ENCODE measurements at places on chromosomes 7 and 10.

GRCh38 chr7:157224627-157225026, 85.9 kb downstream of the UBE3C start:
- peak; percentile 38 for DNase-seq

GRCh38 chr7:42045961-42046360, 191.0 kb downstream of the GLI3 start:
- no peak for DNase-seq

DNA sequence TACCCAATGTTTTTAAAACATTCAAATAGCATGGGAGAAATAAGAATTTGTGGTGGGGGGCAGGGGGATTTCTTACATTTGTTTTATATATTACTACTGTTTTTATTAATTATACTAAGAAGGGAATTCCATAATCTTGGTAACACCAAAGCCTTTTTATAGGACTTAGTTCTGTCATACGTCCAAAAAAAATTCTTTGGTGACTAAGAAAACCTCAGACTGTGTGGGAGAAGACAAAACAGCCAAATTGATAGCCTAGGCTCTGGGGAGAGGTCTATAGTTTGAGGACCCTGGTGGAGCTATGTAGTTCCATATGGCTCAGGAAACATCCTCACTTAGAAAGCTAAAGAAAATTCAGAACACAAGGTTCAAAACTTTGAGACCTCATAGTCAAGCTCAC, 23.4 kb downstream of the ACSM6 start:
- no peak for DNase-seq

DNA sequence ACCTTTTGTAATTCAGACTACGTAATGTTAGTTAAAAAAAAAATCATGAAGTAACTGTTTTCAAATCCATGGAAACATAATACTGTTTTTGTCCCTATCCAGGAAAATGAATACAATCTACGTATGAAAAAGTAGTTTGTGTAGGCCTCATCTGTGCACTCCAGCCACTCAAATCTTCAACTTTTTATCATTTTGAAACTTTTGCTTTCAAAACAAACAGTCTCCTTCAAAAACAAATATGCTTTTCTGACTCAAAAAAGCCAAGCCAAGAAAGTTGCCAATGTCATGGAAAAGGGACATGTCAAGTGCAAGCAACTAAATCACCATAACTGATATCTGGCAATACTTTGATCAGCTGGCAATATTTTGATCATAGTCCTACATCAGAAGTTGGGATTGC, 13.1 kb downstream of the THNSL1 start:
- no peak for DNase-seq

DNA sequence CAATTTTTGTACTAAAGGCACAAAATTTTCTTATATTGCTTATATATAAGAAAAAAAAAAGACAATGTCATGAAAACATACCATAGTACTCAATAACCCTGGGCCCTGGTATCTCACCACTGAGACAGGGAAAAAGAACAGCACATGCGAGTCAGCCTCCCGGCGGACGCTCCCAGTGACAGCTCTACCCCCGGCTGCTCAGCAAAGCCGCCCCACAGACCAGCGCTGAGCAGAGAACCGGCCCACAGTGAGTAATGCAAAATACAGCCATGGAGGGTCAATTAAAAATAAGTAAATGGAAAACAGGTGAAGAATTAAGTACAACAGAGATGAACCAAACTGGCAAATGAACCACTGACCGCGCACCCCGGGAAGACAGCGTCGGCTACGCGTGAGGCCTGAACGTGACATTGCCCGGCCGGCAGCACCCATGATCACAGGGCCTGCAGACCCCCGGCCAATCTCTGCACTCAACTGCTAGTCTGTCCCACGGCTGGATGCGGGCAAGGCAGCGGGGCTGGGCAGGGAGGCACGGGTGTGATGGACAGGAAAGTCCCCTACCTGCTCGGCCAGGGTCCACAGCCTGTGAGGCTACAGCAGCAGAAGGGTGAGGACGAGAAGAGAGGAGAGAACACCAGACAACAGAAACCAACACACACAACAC, 175.9 kb downstream of the ZMYND11 start:
- DNase-seq = peak; percentile 30

DNA sequence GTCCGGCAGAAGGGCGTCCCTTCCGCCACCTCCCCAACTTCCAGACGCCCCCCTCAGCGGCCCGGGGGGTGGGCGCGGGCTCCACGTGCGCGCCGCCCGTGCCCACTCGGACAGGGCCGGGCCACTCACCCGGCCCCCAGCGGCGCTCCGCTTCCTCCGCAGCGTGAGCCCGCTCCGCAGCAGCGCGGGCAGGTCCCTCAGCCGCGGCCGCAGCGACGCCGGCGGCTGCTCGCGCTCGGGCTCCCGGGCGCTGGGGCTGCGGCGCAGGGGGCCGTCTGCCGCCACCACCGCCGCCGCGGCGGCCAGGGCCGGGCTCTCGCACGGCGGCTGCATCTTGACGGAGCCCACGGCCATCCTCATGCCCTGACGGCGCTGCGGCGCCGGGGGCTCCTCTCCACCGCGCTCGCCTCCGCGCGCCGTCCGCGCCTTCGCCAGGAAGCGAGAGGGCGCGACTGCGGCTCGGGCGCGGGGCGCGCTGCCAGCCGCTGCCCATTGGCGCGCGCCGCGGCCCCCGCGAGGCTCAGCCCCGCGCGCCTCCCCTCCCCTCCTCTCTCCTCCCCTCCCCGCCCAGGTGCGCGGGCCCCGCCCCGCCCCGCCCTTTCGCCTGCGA, at the start of gene RAPGEF5:
RAPGEF5 (minus strand) TSS at position 454 of the 610 bp plus-strand sequence; CDS start at position 360, 94 bp downstream.
- no peak for DNase-seq

GRCh38 chr7:151272405-151272804, 23.9 kb upstream of the SMARCD3 start:
- DNase-seq = no peak

DNA sequence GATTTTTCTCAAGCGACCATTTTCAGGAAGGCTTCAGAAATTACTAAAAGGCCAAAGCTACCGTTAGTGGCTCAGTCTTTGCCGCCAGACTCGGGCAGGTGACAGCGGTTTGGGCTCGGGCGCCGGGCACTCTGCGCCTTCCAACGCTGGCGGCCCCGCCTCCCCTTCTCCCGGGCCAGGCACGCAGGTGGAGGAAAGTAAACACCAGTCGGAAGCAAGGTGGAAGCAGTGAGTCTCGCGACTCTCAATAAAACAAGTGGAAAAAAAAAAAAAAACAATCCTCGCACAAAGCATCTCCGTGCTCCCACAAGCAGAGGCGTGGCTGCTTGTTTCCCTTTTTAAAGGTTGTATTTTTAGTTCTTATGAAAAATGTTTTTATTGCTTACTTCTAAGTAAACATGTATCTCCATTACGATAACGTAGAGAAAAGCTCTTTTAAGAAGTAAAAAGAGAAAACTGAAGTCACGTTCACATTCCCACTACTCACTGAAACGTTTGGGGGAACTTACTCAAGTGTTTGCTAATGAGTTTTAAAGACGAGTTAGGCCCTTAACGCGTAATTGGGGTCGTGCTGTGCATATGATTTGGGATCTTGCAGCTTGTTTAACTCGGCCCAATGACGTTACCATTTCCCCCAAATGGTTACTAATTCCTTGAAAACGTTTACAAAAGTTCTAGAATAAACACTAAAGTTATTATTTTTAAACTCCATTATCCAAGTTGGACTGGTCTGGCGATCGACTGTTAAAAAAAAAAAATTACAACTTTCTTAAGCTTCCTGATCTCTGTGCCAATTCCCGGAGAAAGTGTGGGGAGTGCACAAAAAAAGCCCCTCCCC, 864 bp downstream of the CDCA7L start:
- peak; percentile 70 for DNase-seq

DNA sequence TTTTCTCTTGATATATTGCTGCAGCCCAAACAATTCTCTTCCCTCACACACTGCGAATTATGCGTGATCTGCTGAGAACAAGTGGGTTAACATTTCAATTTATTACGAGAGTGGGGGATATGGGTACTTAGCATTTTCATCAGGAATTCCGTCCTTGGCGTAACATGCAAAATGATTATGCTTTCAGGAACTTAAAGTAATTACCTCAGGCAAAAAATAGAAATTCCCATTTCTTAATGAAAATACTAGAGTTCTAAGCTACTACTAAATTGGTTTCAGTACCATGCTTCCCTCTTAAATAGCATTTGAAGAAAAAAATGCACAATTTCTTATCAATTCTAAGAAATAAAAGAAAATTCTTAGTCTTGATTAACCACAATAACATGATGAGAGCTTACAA, 213.5 kb downstream of the GPAM start:
- no peak for DNase-seq

DNA sequence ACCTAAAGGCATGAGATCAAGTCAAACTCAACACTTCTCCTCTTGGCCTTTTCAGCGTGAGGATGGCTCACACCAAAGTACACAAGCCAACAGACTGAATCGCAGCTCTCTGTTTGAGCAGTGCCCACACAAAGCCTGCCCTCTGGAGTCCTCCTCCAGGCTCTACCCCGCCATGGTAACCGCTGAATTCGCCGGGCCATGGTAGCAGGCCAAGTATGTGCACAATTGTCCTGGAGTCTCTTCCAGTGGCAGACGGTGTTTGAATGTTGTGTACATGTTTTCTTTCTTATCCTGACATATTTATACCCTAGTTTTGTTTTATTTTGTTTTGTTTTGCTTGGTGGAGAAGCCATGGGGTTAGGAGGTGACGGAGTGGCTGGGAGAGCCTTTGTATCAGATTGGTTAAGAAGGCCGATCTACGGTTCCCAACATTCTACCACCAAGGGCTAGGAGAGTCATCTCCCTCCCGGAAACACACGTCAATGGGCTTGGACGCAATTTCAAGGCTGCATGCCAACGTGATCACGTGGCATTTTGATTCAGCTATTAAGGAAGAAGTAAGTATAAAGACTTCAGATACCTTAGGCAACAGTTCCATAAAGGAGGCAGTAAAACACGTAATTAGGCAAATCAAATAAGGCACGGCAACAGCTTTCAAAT, 12.1 kb upstream of the SHH start:
- DNase-seq = peak; percentile 18

DNA sequence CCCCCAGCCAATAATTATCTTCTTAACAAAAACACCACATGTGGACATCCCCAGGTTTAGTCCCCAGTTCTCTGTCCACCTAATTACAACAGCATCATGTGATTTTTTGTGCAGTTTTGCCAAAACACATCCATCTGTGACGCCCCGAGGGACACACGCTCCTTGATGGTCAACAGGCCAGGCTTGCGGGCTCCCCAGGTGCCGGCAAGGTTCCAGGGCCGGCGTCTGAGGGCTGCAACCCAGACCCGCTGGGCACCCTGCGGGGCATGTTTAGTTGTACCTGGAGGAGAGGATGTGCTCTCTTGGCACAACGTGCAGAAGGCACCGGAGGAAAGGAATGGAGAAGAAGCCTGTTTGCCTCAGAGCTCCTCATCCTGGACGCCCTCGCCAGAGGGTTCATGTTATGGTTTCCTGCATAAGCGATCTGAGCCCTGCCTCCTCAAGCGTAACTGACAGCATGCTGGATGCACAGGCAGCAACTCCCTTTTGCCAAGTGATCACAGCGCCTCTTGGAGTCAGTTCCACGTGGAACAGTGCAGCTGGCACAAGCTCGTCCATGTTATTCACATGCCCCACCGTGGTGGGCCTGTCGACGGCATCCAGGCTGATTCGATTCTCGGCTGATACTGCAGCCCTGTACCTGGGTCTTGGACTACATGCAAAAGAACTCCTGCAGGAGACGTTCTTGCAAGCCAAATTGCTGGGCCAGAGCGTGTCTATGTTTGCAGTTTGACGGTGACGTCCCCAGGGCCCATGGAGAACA, 41.6 kb downstream of the JAKMIP3 start:
- no peak for DNase-seq

DNA sequence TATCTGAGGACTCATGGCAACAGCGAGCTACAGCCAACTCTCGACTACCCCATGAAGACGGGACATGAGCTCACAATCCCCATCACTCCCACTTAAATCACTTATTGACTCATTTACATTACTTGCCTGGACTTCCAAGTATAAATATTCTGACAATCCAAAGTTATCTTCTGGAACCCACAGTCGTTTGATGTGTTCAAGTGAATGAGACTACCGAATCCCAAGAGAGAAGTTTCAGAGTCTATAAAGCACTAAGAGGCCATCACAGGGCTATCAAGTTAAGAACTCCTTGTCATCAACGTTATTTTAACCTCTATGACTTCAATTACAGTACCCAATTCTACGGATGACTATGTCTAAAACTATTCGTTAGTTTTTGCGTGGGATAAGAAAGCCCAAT, 11.5 kb upstream of the ANAPC16 start:
- no peak for DNase-seq

DNA sequence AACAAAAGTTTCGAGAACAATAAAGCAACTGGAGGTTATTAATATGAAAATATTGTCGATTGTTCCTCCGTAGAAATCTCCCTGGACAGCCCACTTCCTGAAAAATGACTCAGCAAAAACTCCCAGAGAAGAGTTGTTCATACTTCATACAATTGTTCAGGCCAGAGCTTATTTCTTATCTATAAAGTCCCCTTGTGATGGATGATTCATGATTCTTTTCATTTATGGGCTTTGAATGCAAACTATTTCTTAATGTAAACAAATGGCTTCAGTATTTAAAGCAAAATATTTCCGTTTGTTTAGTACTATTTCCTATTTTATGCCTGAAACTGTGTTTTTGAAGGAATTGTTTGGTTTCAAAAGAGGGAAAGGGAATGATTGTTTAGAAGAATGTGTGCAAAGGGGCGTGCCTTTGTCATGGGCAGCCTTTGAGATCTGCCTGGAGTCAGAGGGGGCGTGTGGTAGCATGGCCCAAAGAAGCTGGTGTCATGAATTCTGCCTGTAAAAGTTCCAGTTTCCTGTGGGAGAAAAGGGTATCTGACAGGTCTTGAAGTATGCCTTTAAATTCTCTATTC, 26.2 kb upstream of the EXOC6 start:
- DNase-seq = peak; percentile 94

- DNase-seq = no peak
Observed at GRCh38 chr10:1156616-1156886, 100.4 kb downstream of the WDR37 start.

DNA sequence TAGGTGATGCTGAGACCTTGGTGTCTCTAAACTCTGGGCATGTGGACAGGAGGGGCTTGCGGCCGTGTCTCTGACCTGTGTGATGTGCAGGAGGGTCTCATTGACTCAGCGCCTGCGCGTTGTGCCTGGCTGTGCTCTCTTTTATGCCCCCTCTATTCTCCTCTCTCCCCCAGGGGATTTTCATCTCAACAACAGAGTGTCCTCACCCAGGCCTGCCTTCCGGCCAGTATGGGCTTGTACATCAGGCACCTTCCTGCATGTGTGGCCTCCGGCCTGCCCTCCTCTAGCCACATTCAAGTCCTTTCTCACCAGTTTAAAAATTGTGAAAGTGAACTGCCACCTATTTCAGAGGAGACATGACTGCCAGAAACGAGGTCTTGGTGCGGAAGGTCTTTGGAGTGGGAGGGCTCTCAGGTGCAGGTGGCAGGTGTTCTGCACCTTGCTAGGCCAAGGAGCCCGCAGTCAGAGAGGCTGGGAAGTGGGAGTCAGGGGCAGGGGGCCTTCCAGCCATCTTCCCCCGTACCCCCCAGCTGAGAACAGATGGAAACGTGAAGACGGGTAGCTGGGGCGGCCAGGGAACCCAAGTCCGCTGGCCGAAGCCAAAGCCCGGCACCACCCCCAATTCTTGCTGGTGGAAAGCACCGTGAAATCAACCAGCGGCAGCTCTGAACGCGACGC, 531 bp upstream of the INTS15 start:
- no peak for DNase-seq

Measured in iris pigment epithelial cell (primary cell).